ENCODE measurements at places on chromosomes 2 and 18.

DNA sequence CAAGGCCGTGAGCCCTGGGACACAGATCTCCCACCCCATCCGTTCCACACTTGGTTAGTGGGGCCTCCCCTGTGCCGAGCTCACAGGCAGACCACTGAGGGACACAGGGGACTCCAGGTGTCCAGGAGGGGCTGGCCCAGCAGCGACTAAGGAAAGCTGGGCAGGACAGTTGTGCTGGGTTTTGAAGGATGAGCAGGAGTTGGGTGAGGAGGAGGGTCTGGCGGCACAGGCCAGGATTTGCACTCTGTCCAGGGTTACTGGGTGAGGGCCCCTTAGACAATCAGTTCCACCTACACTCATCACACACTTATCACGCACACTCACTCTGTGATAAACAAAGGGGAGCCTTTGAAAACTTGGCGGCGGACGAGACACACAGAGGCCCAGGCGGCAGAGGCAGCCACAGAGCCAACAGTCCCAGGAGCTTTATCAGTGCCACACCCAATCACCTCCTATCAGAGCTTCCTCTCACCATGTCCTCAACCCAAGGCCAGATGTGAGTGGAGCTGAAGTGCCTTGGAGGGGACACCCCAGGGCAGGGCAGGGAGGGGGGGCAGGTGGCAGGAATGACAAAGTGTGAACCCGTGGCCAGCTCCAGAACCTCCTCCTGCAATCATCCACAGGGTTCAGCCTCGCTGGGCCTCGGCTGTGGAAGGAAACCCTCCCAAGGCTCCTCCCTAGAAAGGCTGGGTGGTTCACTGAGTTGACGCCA is 26.6 kb downstream of the BIN1 start:
- H3K4me1 ChIP-seq, result peaks cover 13% of the 10 kb centered on the region
- no peaks in the 10 kb centered on the region for H3K27me3 ChIP-seq
- no peak overlapping the region for H3K27ac ChIP-seq
- DNase-seq, result no peak

- no peaks in the 10 kb centered on the region for H3K27me3 ChIP-seq
- no peak overlapping the region for H3K4me3 ChIP-seq
- H3K27ac ChIP-seq, result no peak overlapping the region
- DNase-seq, result no peak
- H3K4me1 ChIP-seq, result no peaks in the 10 kb centered on the region
Observed at GRCh38 chr2:80073134-80073561, 231.4 kb downstream of the LRRTM1 start.

GRCh38 chr18:30106356-30106755 is 936.2 kb downstream of the DSC3 start:
- no peak overlapping the region for H3K27ac ChIP-seq
- H3K27me3 ChIP-seq, result no peaks in the 10 kb centered on the region
- H3K4me3 ChIP-seq, result no peak overlapping the region
- DNase-seq, result no peak
- no peaks in the 10 kb centered on the region for H3K36me3 ChIP-seq

DNA sequence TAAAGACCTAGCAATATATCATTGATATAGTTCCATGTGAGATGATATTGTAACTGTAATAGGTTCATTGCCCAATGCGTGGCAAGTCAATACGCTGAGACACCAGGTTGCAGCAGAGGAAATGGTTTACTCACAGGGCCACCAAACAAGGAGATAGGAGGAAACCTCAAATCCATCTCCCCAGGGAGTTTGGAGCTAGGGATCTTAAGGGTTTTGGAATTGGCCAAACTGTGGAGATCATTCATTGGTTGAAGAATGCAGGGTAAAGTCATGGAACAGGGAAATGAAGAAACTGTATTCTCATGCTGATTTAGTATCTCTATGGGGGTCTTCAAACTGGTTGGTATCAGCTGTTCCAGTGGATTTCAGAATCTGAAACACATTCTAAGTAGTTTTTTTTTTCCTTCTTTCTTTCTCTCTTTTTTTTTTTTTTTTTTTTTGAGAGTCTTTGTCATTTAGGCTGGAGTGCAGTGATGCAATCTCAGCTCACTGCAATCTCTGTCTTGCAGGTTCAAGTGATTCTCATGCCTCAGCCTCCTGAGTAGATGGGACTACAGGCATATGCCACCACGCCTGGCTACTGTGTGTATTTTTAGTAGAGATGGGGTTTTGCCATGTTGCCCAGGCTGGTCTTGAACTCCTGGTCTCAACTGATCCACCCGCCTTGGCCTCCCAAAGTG is 30.7 kb upstream of the PPM1B start:
- no peaks in the 10 kb centered on the region for H3K27me3 ChIP-seq
- no peak for DNase-seq
- H3K4me3 ChIP-seq, result no peak overlapping the region
- H3K4me1 ChIP-seq, result peaks cover 24% of the 10 kb centered on the region
- H3K36me3 ChIP-seq, result no peaks in the 10 kb centered on the region

GRCh38 chr2:203656522-203657287 is 49.7 kb upstream of the CD28 start:
- no peaks in the 10 kb centered on the region for H3K4me1 ChIP-seq
- H3K36me3 ChIP-seq, result no peaks in the 10 kb centered on the region
- H3K4me3 ChIP-seq, result no peak overlapping the region
- H3K27ac ChIP-seq, result no peak overlapping the region

Measured in thoracic aorta (tissue), 2 donors.